Lung microvascular endothelial cell (primary cell): ENCODE measurements at places on chromosomes 7 and 10.
A peak's percentile ranks its signal among the peaks of the same experiment; 100 is the strongest.

DNA sequence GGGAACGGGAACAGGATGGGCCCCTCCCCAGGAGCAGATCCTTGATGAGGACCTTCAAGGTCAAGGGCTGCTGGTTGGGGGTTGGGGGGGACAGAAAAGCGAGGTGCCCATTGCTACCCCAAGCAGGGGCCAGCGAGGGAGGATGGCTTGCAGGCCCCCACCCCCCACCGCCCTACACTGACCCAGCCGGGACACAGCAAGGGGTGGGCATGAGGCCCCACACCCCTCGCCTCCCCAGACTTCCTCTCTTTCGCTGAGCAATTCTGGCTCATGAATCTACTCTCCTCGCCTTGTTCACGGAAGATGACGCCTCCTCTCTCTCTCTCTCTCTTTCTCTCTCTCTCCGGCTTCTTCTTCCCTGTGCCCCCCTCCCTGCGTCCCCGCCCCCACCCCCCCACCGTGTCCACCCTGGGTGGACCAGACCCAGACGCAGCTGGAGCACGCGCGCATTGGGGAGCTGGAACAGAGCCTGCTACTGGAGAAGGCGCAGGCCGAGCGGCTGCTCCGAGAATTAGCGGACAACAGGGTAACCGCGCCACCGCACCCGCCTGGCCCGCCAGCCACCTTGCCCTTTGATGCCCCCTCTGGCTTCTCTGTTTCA lies 81.1 kb upstream of the GTF2IRD1 start:
- no peak for DNase-seq

- no peak for DNase-seq
Observed at GRCh38 chr10:128528167-128528566, 401.9 kb upstream of the MKI67 start.

DNA sequence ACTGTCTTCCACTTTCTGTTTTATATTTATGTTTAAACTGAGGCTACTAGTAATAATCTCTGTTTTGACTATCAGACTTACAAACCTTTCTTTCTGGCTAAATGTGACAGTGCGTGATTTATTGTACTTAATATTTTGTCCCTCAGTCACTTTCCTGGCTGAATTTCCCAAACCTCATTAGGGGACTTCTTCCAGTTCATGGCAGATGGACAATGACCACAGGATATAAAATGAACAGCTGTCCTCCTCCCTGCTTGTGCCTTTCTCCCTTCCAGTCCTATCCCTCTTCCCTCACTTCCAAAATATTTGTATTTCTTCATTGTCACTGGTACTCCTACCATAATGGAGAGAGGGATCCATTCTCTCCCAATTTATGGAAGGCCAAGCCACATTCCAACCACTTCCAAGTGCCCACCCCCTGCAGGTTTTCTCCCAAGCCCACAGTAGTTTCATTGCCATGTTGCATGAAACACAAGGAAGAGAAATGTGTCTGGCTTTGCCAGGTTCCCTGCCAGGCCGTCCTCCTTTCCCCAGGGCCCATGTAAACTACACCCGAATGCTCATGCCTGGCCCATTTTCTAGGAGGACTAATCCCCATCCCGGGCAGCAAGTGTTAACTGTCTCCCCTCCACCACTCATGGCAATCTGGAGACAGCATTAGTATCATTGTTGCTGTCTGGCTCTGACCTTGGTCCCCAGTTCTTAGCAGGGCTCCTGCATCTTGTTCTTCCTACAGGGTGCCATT lies 269.5 kb upstream of the SLC26A5 start:
- DNase-seq: no peak

DNA sequence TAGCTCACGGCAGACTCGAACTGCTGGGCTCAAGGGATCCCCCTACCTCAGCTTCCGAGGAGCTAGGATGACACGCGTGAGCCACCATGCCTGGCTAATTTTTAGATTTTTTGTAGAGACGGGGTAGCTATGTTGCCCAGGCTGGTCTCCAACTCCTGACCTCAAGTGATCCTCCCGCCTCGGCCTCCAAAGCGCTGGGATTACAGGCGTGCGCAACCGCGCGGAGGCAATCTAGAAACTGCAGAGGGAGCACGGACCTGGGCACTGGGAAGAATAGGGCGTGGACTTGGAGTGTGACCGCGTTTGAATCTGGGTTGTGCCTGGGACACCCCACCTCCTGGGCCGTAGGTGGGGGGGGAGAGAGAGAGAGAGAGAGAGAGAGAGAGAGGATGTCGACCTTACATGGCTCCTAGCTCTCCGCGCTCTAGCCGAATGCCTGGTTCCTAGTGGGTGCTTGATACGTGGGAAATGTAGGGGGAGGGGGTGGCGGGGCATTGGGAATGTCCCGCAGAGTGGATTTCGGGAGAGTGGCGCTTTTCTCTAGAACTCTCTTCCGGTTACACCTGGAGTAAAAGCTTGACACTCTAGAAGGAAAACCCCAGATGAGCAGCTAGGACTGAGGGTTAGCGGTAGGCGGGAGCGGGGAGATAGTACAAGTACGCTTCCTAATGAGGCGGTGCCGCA lies 1.2 kb upstream of the MAP3K8 start:
- peak; percentile 39 for DNase-seq

DNA sequence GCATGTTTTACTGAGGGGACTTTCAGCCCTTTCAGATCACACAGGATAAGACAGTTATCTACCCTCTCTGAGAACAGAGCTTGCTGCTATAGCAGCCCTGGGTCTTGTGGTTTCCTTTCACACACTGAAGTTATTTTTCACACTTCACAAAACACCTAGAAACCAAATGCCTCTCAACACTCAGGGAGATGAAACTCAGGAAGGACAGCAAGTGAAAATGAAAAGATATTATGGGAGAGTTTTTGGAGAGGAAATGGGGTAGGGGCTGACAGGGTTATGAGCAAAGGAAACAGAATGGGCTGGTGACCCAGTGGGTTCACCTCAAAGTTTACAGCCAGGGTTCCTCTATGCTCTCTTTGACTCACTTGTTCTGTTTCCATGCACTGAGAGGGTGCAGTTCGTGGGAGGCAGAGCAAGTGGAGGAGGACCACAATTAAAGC lies 17.0 kb upstream of the GIMAP2 start:
- no peak for DNase-seq

DNA sequence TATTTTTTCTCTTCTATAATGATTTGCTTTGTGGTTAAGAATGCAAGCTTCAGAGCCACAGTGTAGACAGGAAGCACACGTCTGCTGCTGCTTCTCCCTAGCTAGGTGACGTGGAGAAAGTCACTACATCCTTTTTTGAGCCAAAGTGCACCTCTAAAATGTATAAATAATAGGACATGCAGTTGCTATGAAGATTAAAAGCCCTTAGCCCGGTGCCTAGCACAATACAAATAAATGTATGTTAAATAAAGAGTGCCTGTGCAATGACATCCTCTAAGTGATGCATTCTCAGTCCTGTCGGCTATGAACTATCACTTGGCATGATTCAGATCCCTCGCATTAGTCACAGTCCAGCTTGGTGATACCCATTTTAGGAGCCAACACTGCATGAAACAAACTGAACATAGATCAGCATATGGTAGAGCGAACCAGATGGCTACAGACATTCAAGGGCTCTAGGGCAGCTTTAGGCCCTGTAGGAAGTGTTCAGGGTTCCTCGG lies 4.8 kb upstream of the TRDMT1 start:
- DNase-seq: peak; percentile 76
